GM03348 (cell line): ENCODE measurements at places on chromosomes 16 and 17.

- DNase-seq: no peak
These were observed 91.9 kb downstream of the CRISPLD2 start for GRCh38 chr16:84911486-84912216.

DNA sequence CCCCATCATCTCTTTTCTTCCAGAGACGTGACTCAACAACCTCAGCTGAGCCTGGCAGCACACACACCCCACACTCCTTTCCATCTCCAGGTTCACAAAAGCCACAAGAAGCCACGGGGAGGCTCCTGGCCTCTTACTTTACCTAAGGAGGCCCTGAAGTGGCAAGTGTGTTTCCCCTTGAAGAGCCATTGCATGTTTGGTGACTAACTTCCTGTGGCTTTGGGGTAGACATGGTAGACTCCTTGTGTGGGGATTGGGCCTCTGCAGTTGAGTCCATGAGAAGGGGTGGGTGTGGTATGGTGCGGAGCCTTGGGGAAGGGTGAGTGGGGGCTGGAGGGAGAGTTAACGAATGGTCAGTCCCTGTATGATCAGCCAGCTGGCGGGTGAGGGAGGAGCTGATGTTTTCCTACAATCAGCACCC, 24.2 kb downstream of the SAP30BP start:
- DNase-seq: no peak

DNA sequence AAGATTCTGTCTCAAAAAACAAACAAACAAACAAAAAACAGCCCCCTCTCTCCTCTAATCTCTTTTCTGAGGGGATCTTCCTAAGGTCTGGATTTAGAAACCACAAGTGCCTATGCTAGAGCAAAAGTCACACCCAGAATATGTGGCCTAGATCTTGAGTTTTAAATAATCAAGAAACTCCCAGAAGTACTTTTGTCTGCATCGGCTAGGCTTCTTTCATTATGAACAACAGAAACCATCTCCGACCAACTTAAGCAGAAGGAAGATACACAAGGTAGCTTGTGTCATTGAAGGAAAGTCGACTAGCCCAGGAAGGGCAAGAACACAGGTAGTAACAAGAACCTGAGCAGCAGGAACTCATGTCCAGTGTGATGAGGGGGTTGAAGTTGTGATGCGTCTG, 73.9 kb upstream of the KIFC3 start:
- DNase-seq: no peak

DNA sequence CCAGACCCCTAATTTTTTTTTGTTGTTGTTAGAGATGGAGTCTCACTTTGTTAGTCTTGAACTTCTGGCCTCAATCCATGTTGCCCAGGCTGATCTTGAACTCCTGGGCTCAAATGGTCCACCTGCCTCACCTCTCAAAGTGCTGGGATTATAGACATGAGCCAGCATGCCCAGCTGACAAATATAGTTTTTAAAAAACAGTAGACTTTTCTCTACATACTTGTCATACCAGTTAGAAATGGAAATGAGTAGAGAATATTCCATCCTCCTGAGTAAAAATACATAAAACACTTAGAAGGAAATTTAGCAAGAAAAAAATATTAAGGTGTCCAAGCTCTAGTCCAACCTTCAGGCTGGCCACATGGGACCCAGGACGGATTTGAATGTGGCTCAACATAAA, 21.4 kb downstream of the C16orf78 start:
- no peak for DNase-seq

DNA sequence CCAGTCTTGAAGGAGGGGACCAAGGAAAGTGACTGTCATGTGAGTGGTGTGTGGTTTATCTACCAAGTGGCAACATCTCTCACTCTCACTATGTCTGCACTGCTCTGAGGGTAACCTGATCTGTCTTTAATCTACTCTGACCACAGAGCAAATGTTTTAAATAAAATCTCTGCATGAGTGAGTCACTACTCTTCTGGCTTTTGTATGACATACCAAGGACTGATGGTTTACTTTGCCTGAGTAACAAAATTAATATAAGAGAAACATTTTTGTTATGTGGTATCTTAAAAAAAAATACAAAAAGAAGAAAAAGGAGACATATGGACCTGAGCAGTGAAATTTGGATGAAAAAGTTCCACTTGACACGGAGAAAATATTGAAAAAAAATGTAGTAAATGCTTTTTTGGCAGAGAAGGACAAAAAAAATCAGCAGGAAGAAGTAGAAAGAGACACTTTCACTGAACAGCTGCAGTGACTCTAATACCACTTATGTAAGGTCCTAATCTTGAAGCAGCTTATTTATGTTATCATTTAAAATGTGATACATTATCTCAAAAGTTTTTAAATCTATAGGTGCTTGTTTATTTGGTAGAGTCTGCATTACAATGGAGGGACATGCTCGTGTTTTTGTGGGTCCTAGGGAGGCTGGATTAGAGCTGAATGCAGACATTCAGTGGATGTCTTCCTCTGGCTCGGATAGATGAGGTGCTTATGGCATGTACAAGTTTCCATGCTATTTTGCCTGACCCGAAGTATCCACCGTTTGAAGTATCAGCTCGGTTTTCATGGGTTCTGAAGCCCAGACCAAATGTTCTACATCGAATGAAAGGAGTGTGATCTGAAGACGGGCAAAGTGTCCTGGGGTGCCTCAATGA, 240.7 kb downstream of the MAP2K6 start:
- DNase-seq: peak; percentile 72

GRCh38 chr17:64160378-64160777, 30.4 kb upstream of the ERN1 start:
- DNase-seq: peak; percentile 67

DNA sequence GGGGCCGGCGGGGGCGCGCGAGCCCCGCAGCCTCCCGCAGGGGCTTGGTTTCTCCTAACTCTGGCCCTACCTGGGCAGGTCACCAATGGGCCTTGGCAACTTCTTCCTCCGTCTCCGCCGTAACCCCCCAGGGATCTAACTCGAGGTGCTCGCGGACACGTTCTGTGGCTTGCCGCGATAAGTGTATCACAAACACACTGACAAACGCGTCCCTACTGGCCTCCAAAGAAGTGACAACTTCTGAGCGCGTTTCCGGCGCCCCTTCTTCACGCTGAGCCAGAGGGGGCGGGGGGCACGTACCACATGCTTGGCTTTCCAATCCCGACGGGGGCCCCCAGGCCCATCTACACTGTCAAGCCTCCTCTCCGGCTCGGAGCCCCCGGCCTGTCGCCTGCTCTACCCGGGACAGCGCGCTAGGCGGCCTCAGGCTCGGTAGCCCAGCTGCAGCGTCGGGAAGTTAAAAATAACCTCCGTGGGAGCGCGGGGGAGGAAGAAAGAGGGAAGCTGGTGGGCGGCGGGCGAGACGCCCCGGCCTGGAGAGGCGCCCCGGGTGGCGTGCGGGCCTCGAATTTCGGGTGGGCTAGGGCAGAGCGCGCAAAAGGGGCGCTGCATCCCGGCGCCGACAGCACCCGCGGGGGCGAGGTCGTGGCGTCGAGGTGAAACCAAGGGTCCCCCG, 725 bp upstream of the SPHK1 start:
- peak; percentile 62 for DNase-seq

DNA sequence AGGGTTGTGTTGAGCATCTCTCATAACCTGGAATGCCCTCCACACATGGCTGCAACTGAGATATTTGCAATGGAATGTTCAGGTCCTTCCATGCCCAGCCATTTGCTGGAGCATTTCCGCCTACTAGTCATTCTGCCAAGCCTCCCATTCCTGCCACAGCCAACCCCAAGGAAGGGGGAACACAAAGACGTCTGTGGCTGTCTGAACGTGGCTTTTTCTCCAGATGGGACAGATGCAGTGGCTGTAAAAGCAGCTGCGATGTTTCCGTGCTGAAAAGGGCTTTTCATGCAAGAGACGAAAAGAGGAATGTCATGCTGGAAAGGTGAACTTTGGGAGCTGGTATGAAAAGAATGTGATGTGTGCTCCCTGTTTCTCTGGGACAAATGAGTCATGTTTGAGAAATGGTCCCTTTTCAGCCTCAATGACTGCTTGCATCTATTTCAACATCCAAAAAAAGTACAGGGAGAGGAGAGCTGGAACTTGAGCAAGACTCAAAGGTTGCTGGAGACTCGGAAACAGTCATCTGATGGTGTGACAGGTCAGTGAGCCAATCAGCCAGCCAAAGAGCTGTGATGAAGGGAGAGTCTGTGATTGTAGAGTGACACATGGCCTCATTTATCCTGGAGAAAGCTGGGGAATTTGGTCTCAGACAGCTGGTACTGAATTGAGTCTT, 208.9 kb downstream of the SHISA9 start:
- DNase-seq: no peak

GRCh38 chr17:80876950-80877728, 114.5 kb upstream of the CHMP6 start:
- DNase-seq: no peak

- no peak for DNase-seq
These were observed 34.1 kb upstream of the CCR7 start for GRCh38 chr17:40599468-40599763.

DNA sequence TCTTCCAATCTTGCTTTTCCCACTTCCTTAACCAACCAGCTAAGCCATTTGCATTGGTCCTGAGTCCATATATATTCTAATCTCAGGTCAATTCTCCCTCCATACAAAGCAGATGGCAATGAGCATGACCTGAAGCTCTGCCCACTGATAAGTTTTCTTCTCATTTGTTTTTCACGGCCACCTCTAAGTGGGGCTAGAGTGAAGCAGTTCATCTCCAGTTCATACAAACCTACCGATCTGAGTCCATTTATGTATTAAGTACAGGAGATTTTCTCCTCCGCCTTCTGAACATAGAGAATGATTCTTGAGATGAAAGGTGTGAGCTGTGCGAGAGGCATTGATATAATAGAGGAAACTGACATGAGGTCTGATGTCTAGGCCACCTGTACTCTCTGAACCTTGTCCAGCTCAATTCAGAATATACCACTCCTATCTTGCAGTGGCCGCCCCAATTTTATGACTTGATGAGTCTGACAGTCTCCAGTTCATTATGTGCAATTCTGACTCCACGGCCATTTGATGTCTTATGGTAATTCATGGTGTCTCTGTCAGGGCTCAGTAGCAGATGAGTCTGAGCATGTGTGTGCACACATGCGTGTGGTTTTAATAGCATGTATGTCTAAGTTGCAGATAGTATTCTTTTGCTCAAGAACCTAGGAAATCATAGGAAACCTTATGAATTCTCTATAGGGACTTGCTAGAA, 329.8 kb downstream of the PMP22 start:
- DNase-seq: no peak

DNA sequence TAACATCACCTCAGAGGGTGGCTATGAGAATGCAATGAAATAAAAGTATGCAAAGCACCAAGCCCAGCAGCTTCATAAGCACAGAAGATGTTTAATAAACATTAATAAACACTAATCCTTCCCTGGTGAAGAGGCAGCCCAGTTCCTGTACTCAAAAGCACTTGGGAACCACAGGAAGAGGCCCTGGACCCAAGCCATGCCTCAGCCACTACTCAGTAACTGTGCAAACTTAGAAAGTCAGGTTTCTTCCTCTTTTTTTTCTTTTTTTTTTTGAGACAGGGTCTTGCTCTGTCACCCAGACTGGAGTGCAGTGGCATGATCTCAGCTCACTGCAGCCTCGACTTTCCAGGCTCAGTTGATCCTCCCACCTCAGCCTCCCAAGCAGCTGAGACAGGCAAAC, 5.3 kb downstream of the ARHGAP17 start:
- no peak for DNase-seq

GRCh38 chr17:83061586-83061985, 17.8 kb upstream of the METRNL start:
- no peak for DNase-seq

DNA sequence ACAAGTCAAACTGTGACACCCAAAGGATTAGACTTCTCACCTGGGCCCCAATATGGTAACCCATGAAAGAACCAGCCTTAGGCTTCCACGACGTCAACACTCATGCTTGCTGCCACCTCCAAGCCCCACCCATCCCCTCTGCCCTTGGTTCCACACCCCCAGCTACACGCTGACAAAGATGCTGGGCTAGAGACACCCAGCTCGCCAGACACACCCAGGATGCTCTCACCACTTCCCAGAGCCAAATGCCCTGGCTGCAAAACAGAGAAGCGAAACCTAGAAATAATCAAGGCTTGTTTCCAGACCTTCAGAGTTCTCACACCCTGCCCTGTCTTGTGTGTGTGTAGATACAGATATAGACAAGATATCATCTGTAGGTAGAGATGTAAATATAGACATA, 26.0 kb upstream of the ADCY9 start:
- DNase-seq: no peak

DNA sequence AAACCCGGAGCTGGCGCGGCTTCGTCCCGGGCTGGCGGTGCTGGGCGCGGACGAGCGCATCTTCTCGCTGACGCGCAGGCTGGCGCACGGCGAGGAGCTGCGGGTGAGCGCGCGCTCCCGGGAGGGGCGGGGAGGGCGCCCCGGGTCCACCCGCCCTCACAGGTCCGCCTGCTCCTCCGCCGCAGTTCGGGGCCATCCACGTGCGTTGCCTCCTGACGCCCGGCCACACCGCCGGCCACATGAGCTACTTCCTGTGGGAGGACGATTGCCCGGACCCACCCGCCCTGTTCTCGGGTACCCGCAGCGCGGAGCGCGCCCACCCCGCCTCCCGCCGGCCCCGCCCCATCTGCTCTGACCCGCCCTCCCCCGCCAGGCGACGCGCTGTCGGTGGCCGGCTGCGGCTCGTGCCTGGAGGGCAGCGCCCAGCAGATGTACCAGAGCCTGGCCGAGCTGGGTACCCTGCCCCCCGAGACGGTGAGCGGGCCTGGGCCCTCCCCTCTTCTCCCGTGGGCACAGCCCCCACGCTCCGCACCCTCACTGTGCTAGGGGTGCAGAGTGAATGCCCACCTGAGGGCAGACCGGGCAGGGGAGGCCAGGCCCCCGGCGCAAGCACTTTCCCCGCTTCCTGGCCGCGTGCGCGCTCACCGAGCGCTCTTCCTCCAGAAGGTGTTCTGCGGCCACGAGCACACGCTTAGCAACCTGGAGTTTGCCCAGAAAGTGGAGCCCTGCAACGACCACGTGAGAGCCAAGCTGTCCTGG, 1.4 kb downstream of the HAGHL start:
- DNase-seq: peak; percentile 91

- DNase-seq: no peak
These were observed 39.9 kb downstream of the MSI2 start for GRCh38 chr17:57296231-57296630.

- DNase-seq: no peak
These were observed 21.7 kb downstream of the SPHK1 start for GRCh38 chr17:76405967-76406647.

- DNase-seq: peak; percentile 71
These were observed 28.8 kb downstream of the ZCCHC14 start for GRCh38 chr16:87463722-87464690.

DNA sequence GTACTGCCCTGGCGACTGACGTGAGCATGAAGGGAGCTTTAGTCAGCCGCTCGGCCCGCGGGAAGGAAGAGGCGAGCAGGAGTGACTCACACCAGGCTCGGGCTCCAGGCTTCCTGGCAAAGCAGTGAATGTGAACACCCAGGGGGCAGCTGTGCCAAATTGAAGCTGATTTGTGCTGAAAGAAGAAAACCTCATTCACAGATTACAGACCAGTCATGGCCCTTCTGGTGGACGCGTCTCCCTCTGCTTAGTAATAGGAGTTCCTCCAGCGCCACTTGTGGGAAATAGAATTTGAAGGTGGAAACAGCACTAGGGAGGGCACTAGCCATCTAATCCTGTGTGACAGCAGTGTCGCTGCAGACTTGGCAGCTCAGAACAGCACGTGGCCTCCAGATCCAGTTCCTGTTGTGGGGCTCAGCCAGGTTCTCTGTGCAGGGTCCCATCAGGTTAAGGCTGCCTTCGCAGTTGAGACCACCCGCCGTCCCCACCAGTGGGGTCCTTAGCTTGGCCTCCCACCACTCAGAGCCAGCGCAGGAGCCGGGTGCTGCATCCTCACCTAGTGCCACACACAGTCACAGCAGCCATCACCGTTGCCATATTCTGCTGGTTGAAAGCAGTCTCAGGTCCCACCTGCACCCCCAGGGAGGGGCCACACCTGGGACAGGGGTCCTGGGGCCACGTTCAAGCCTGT, 164.5 kb upstream of the CHMP6 start:
- DNase-seq: peak; percentile 95
